NB4 (cell line): ENCODE measurements at places on chromosomes 16 and 17.

DNA sequence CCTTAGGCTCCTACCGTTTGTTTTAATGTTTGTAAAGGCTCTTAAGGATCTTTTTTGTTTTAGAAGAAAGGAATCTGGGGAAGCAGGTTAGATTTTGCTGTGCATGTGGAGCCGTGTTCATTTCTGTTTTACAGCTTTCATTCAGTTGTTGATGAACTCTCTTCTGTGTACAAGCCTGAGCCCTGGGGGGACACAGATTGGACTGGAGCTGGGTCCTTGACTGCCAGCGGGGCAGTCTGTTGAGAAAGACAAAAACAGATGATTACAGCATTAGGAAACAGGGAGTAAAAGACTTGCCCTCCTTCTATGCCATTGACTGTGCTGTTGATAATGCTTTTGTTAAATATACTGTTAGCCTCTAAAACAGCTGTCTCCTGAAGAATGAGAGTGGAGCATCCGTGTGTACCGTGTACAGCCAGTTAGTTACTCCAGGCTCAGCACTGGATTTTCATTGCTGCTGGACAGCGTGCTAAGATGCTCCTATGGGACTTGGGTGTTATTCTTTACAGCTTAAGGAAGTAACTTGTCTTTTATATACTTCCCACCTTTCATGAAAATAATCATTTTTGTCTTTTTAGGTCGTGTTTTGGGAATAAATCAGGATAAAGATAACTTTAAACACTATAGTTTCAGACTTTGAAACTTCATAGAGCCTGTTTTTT lies 3.2 kb downstream of the MAP1LC3B start:
- DNase-seq = no peak

DNA sequence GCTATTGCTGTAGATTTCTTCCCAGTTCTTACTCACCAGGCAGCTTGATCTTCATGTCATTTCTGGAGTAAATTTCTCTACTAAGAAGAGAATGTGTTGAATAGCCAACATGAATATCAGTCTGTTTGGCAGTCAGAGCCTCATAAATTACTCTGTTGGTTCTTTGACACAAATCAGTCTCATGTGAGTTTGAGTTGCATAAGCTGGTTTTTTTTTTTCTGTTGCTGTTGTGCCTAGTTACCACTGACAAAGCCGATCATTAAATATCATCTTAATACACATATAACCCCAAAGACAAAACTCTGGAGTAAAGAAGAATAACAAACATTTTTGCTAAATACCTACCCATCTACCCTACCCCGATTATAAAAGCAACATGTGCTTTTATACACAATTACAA lies 240.5 kb upstream of the KCNJ16 start:
- DNase-seq = no peak

DNA sequence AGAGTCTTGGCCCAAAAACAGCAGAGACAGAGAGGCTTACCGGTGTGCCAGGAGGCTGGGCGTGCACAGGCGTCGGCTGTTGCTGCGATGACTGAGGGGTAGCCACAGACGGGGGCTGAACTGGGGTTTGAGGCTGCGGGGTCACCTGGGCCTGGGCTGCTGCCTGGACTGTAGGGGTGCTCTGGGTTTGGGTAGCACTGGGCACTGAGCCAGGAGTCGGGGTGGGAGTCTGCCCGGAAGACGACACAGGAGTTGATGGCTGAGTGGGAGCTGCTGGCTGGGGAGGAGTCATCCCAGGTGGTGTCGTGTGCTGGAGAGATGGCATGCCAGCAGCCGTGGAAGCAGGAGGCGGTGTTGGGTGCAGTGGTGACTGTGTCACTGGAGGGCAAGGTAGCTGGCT lies 53.2 kb upstream of the TRAP1 start:
- DNase-seq = no peak

DNA sequence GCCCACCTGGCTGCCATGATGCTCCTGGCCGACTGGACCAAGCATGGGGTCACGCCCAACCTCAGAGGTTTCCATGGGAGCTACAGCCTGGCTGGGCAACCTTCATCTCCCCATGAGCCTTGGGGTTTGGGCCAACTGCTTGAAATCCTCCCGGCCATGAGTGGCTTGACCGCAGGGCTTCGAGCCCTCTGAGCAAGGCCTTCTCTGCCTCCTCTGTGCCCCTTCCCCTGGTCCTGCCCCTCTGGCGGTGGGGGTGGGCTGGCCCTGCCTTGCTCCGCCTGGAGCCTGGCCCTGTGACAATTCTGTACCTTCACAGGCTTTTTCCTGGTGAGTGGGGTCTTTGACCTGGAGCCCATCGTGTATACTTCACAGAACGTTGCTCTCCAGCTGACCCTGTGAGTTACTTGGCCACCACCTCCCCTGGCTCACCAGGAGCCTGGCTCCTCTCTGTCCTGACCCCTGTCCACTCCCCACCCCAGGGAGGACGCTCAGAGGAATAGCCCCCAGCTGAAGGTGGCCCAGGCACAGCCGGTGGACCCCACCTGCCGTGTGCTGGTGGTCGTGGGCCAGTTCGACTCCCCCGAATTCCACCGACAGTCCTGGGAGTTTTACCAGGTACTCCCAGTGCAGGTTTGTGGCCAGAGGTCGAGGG lies 8.8 kb upstream of the BIRC5 start:
- DNase-seq = no peak

DNA sequence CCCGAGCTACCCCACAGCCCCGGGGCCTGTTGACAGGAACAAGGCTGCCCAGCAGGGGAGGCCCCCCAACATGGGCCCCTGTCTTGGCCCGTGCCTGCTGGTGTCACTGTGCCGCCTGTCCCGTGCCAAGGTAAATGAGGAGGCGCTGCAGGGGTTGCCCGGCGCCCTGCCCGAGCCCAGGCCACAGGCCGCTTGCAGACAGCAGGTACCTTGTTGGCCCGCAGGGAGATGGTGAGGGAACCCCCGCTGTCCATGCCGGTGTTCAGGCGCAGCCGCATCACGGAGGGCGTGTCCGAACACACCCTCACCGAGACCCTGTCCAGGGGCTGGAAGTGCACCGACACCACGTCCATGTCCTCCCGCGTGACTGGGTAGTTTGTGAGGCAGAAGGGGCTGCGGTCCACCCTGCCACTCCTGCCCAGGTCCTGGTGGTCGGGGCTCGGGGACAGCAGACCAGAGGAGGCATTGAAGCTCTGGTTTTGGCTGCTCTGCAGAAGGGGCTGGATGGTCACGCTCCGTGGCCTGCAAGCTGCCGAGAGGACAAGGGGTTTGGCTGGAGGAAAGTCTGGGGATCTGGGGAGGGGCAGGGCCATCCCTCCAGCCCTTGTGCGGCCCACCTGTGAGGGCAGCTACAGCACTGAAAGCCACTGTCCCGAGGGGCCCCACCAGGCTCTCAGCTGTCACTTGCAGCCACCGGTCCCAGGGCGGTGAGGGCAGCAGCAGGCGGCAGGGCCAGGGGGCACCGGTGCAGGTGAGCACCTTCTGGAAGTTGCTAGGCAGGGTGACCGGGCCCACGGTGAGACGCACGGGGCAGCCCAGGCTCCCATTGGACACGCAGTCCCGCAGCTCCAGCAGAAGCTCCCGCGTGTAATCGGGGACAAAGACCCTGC lies 5.6 kb downstream of the PGAP6 start:
- no peak for DNase-seq

GRCh38 chr17:17500999-17501605 lies 4.9 kb upstream of the RASD1 start:
- DNase-seq = no peak

- no peak for DNase-seq
Observed at GRCh38 chr16:71658771-71659170, 32.8 kb downstream of the MARVELD3 start.

DNA sequence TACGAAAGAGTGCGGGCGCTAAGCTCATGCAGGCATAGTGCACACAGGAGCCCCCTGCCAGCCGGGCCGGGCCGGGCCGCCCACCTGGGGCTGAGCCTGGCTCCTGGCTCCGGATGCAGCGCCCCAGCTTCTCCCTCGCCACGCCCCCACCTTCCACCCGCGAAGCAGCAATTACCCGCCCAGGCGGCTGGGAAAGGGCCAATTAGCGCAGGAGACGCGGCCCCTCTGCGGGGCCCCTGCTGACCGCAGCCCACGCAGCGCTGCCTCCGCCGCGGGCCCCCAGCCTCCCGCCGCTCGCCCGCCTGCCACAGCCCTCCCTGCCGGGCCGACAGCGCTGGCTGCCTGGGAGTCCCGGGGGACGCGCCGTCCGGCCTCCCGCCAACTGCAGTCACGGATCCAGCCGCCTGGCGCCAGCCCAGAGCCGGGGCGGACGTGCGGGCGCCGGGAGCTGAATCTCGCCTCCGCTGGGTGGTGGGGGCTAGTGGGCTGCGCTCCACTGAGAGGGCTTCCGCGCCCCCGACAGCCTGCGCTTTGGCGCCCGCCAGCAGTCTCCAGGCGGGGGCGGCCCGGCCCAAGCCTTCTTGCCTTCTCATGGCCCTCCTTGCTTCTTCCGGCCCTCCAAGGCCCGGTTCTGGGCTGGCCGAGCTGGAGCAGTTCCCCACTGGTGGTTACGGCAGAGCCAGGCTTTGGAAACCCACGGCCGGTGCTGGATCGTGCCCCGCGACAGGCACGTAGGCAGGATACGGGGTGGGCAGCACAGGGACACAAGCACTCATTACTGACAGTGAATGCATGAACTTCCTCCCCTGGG lies 14.9 kb upstream of the CBFB start:
- peak; percentile 90 for DNase-seq

DNA sequence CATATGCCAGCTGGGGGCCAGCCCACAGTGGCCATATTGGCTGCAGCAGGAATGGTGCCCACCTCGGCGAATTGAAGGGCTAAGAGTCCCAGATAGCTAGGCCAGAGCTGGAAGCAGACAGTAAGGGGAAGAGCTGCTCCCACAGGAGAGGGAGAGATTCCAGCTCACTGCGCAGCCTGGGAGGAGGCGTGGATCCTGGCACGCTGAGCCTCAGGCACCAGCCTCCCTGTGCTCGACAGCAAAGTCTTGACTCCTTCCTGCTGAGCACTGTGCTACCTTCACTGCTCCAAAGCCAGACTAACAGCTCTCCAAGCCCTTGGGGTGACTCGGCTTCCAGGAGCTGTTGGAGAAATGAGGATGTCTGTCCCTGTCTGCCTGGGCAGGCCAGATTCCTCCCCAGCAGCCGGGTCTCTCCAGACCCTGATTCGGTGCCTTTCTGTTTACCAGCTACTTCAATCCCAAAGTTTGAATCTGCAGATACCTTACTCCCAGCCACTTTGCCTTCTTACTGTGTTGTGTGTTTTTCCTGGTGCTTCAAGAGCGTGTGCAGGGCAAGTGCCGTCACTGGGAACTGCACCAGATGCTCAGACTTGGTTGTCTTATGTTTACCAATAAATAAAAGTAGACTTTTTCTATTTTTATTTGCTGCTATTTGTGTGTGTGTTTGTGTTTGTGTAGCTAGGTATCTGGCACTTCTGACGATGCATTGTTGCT lies 9.1 kb downstream of the CBX2 start:
- no peak for DNase-seq

DNA sequence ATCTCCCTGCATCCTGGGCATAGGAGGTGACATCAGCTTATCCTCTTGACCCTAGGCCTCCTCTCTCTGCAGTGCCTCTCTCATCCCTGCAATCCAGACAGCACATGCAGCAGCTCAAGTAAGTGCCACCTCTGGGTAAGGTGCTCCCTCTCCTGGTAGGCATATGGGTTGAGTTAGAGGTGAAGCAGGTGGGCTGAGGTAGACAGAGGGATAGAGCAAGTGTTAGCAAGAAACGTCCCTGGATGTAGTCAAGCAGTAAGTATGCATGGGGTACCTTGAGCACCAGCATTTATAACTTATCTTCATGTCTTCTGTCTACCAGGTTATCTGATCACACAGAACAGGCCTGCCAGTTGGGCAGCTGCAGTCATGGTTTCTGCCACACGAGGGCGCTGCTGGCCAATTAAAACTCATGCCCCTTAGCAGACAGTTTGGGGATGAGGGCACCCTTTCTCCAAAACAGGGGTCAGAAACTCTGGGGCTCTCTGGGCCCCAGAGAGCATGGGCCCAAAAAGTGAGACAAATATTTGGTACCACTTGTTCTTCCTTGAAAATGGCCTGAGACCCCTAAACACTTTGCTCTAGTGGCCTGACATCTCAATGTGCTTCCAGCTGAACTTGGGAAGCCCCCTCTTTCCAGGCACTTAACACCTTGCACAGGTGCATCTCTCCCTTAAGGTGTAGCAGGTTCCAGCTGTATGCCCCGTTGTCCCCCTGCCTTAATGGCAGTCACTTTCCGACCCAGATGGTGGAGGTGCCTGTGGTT lies 59.8 kb downstream of the NEUROD2 start:
- peak; percentile 76 for DNase-seq

GRCh38 chr16:11502239-11502638 lies 84.5 kb downstream of the LITAF start:
- DNase-seq = no peak

DNA sequence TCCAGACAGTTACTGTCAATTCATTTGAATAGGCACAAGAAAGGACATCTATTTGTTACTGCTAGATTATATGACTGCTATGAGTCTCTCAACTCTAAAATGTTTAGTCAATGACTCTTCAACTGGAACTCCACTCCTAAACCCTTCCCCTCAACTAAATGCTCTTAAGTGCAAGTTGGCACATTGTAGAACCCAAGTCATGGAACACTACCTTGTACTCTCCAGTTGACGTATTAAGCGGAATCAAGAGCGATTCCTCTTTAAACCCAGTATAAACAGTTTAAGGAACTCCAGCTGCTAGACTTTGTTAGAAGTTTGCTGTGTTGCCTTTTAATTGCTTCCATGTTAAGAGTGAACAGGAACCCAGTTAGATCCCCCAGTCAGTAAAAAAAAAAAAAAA lies 44.6 kb downstream of the STH start:
- no peak for DNase-seq

DNA sequence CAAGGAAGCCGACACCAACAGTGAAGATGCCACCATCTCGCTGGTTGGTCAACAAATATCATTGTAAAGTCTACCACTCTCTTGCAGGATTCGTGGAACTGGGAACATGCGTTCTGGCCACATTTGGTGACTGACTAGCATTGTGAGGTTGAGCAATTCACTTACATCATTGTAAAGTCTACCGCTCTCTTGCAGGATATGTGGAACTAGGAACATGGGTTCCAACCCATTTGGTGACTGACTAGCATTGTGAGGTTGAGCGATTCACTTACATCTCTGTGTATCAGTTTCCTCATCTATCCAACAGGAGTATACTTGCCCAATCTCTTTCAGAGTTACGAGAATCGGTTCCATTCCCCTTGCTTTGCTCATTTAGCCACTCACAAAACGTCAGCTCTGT lies 42.6 kb upstream of the RPH3AL start:
- DNase-seq = peak; percentile 32

GRCh38 chr16:19170043-19170655 lies 2.1 kb downstream of the SYT17 start:
- no peak for DNase-seq

DNA sequence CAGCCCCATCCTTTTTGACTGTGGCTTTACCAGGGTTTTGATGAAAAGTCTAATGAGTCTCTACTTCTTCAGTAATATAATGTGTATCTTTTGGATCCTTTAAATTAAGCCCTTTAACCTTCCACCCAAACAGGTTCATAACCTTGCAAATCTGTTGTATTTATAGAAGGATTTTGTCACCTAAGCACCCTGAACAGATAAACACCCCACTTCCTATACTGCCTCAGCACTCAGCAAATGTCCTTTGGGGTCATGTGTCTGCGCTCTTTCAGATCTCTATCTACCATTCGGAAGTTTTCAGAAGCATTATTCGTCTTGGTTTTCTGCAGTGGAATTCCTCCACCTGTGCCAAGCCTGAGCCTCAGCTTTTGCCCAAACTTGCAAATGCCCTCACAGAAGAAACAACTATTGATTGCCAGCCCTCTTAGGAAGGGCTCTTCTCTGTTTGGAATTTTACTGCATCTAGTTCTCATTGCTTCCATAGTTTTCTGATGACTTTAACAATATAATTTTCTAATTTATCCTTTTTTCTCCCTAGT lies 214.8 kb upstream of the KCNJ16 start:
- no peak for DNase-seq

- DNase-seq = no peak
Observed at GRCh38 chr17:16870253-16871245, 101.4 kb downstream of the TNFRSF13B start.

GRCh38 chr16:2675021-2675420 lies 7.3 kb upstream of the KCTD5 start:
- no peak for DNase-seq
